ENCODE measurements at places on chromosomes 1 and 21.

- DNase-seq = no peak
Measured at GRCh38 chr1:43975249-43975961, 645 bp downstream of the ATP6V0B start.

DNA sequence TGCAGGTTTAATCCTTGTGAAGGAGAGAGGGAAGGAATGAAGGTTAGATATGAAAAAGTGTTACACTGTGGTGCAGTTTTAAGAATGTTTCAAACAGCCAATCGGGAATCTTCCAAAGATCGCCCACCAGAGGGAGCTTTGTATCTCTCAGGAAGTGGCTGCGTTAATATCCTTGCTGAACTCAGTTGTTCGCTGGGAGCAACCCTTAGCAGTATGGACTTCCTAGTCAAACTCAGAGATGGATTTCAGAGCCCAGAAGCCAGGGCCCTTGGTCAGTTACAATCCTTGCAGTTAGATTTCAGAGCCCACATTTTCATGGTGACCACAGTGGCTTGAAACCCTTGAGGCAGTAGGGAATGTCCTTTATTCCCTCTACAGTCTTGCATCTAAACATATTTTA lies 136.2 kb downstream of the NTNG1 start:
- DNase-seq = no peak

- no peak for DNase-seq
Measured at GRCh38 chr1:222931023-222931422, 116.2 kb downstream of the DISP1 start.

DNA sequence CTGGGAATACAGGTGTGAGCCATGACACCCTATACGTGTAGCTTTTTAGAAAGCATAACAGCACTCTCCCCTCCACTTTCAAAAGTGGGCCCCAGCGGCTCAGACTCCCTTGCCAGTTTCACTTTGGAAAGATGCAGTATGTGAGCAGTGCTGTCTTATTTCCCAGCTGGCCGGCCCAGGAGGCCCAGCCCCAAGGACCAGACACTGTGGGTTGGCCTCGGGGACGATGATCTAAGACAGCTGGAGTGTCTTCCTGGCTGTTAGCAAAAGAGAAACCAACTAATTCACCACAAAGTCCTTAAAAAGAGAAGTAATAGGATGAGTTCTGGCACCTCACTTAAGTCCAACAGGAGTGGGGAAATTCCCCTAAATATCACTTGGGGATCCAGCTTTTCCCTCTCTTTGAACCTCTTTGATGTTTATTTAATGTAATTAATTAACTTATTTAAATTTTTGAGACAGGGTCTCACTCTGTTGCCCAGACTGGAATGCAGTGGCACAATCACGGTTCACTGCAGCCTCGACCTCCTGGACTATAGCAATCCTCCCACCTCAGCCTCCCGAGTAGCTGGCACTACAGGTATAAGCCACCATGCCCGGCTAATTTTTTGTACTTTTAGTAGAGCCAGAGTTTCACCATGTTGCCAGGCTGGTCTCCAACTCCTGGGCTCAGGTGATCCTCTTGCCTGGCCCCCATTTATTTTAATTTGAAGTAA lies 17.6 kb upstream of the CLIC4 start:
- no peak for DNase-seq

DNA sequence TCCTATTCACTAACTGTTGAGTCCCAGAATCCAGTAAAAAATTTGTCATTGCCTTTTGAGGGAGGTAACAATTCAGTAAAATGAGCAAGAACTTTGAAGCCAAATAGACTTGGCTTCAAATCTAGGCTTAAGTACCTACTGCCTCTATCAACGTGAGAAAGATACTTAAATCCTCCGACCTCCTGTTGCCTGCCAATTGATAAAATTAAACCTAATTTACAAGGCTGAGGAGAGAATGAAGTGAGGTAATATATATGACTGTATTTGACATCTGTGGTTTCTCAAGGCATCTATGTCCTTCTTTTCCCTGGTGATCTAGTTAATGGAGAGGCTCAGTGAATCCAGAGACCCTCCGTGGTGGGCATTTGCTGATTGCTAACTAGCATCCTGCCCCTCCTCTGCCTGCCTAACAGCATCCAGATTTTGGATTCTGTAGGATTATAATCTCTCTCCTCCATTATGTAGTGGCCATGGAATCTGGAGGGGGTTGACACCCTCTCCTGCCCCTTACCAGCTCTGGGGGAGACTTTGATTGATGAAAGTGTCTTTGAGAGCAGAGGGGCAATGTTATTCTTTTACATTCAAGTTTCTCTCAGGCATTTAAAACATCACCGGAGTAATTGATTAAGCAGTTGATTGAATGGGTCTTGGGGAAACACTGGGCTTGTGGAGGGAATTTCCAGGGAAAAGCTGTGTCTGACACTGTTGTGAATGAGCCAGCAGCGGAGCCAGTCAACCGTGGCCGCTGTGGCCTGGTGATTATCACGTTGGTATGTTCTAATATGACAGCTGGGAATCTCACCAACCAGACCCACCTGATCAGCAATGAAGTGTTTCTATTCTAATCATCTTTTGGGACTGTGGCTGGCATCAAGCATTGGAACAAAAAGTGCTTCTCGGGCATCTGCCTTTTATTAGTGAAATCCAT lies 140.7 kb upstream of the FAM78B start:
- DNase-seq = no peak

DNA sequence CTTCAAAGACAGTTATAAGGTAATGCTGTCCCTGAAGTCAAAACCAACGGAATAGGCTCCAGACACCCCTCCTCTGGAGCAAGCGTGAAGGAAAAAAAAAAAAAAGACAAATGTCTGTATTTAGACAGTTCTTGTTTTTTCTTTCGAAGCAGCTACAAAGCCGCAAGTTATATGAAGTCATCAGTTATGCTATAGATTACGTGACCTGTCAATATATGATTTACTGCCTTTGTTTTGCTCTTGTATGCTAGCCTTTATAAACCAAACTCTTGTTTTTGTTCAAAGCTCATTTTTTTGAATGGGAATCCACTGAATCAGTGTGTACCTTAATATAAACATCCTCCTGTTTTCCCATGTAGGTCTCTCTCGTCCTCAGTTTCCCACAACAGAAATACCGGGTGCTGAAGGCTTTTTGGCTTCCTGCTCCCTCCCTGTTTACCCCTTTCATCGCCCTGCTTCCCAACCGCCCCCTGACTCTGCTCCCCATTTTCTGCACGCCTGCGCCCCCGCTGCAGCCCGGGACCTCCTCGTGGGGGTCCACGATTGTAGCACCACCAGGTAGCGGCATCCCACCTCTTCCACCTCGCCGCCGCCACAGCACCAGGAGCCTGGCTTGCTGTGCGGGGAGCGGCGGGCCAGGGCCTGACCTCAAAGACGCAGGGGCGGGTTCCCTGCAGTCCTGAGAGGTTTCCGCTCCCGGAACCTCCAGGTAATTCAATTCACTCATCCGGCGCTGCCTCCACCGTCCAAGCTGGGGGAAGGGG lies 5.2 kb upstream of the ZNF678 start:
- DNase-seq = no peak

DNA sequence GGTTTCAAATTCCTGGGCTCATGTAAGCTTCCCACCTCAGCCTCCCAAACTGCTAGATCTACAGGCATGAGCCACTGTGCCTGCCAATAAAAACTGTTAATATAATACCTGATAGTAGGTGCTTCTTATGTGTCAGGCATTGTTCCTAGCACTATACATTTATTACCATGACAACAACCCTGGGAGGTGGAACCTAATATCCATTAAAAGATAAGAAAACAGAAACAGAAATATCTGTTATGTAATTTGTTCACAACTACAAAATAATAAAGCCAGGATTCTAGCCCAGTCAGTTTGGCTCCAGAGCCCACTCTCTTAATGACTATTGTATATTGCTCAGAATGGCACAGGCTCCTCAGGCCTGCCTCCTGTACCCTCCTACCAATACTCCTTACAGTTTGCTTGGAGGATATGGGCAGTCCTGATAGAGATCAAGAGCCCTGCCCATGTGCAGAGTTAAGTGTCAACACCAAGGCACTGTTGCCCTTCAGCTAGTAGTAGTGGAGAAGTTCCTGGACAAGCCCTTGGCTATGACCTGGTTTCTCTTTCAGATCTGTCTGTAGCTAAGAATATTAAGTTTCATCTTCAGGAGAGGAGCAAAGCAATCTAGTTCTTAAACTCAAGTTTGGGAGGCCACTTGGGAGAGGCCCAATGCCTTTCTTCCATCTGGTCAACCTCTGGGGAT lies 22.4 kb downstream of the RPL5 start:
- DNase-seq = no peak

GRCh38 chr1:74160046-74160445 lies 37.9 kb downstream of the LRRIQ3 start:
- no peak for DNase-seq

- no peak for DNase-seq
Measured at GRCh38 chr1:84385347-84385746, 12.9 kb upstream of the DNASE2B start.

- no peak for DNase-seq
Measured at GRCh38 chr1:244497805-244498204, 36.7 kb downstream of the CATSPERE start.

- DNase-seq = no peak
Measured at GRCh38 chr1:171754971-171755370, 13.1 kb upstream of the VAMP4 start.

GRCh38 chr1:38611664-38612211 lies 247.8 kb downstream of the RRAGC start:
- no peak for DNase-seq

- DNase-seq = no peak
Measured at GRCh38 chr1:59978511-59978910, 51.9 kb upstream of the CYP2J2 start.

DNA sequence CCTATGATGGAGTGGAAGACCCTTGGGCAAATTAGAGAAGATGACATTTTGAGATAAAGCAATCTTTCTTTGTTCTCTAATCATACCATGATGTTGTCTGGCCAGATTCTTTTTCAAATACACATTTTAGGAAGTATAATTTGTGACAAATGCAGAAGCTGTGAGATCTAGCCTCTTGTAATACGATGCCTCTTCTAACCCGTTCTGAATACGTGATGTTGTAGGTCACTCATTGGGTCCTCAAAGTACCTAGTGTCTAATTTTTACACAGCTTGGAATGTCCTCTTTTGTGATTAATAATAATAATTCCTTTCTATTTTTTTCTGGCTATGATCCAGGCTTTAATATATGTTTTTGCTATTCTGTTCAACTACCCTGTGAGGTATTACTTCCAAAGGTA lies 502.7 kb downstream of the NUF2 start:
- DNase-seq = no peak

- DNase-seq = no peak
Measured at GRCh38 chr1:1092894-1093609, 18.9 kb upstream of the RNF223 start.

GRCh38 chr1:228282329-228283042 lies 74.6 kb downstream of the OBSCN start:
- no peak for DNase-seq

GRCh38 chr1:245183429-245183828 lies 28.6 kb downstream of the KIF26B start:
- DNase-seq = no peak

- no peak for DNase-seq
Measured at GRCh38 chr1:74395571-74395970, 116.8 kb downstream of the LRRC53 start.

GRCh38 chr1:38169121-38169520 lies 122.5 kb upstream of the POU3F1 start:
- DNase-seq = no peak

DNA sequence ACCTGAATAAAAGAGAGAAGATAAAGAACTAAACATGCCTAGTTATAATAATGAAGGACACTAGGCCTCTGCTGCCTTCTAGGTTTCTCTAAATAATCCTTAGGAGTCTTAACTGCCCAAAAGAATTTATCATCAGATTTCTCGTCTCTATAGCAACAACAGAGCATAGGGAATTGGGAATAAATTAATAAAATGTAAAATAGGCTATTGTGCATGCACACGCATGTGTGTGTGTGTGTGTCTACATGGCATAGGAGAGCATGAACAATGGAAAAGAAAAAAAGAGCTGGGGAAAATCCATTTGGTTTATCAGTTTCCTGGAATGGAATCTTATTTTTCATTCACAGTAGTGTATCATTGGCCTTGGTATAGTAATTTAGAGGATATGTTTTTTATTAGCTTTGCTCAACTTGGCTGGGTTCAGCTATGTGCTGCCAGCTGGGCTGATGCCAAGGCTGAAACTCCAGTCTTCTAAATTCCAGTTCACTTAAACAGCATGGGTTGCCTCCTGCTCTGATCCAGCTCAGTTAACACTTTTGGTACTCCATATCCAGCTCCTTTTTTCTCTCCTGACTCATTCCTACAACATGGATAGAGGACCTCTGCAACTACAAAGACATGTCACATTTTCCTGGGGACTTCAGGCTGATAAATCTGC lies 80.6 kb upstream of the SLFNL1 start:
- DNase-seq = no peak

- no peak for DNase-seq
Measured at GRCh38 chr1:176617881-176618280, 154.9 kb downstream of the PAPPA2 start.

GRCh38 chr1:201394591-201394990 lies 4.5 kb downstream of the LAD1 start:
- no peak for DNase-seq

- DNase-seq = peak; percentile 77
Measured at GRCh38 chr1:45583666-45584350, at the start of gene NASP. TSS of gene NASP (plus strand) at chr1:45584041. CDS start at chr1:45584147, 106 bp downstream.

- no peak for DNase-seq
Measured at GRCh38 chr1:34923490-34923889, 6.0 kb downstream of the DLGAP3 start.

DNA sequence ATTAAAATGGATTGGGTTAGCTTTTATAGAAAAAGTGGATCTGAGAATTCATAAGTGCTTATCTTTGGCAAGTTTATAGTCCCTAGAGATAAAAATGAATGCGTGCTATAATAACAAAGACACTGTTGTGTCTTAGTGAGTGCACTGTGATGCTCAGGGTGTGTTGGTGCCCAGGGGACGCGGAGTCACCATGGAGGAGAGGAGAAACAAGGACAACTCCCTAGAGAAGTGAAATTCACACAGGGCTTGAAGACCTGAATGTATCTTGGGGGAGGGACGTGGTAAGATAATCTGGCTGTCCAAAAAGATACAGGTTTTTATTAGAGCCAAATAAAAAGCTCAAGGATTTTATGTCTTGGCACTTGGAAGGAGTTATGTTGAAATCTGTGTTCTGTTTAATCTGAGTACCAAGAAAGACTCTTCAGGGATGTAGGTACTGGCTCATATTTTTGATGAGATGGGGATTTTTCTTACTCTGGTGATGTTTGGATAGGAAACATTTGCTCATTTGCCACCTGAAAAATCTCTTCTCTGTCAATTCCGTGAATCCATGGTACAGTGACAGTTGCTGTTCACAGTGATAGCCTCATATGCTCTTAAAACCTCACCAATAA lies 9.6 kb downstream of the SMYD2 start:
- DNase-seq = no peak

Measured in activated CD4-positive, CD25-positive, alpha-beta regulatory T cell (primary cell).